CD4-positive, alpha-beta T cell (primary cell): ENCODE measurements at places on chromosomes 2 and 18. TPM values are rescaled to one million over a fixed set of nuclear protein-coding genes. Genes with fewer than 3 reads are reported as not detected.

The CFAP65 gene
- not detected for total RNA-seq

GRCh38 chr2:24919037-24919505 lies 966 bp downstream of the ADCY3 start:
- H3K27me3 ChIP-seq, result no peaks in the 10 kb centered on the region
- peak overlapping the region; percentile 60 for H3K4me3 ChIP-seq
- peaks cover 13% of the 10 kb centered on the region for H3K36me3 ChIP-seq
- DNase-seq, result peak; percentile 55
- H3K4me1 ChIP-seq, result peaks cover 37% of the 10 kb centered on the region

The C1QL2 gene
- total RNA-seq, result not detected

The SH3RF3 gene
- 5.2 TPM for total RNA-seq
